ENCODE measurements at places on chromosomes 3 and 15.

- peak; percentile 86 for DNase-seq
Observed at GRCh38 chr15:80152180-80152895, 461 bp upstream of the FAH start.

- DNase-seq, result no peak
Observed at GRCh38 chr3:10047876-10048275, 21.6 kb downstream of the FANCD2 start.

- peak; percentile 71 for DNase-seq
Observed at GRCh38 chr3:9404680-9405079, 7.3 kb downstream of the SETD5 start.

- DNase-seq, result no peak
Observed at GRCh38 chr3:60469481-60469880, 781.8 kb downstream of the FHIT start.

DNA sequence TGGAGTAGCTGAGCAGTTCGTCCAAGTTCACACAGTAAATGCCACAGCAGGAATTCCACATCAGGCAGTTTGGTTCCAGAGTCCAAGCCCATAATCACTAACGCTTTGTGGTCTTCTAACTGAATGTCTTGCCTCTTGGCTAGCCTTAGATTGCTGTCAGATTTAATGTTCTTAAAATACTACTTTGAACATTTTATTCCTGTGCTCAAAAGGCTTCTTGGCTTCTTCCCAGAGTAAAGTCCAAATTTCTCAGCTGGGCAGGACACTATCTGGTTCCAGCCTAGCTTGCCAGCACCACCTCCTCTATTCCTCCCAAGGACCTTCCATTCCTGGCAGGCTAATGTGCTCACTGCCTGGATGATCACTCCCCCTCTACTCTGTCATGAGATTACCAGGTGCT lies 256.9 kb downstream of the SQOR start:
- DNase-seq, result no peak

GRCh38 chr3:18308096-18308650 lies 117.0 kb downstream of the SATB1 start:
- DNase-seq, result no peak

GRCh38 chr15:29924750-29925149 lies 102.5 kb upstream of the TJP1 start:
- no peak for DNase-seq

DNA sequence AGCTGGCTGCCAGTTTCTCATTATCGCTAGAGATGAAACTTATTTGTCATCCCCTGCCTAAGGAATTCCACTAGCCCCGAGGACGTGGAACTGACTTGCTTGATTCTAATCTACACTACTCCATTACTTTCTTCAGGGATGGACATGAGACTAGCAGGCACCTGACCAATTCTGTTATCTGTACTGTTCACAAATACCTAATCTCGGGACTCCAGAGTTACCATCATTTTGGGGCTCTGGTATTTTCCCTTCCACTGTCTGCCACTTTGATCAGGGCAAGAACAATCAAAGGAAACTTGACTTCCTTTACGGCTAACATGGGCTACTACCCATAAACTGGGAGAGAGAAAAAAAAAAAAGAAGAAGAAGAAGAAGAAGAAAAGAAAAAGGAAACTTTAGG lies 27.8 kb downstream of the BMF start:
- no peak for DNase-seq

GRCh38 chr15:49238342-49238741 lies 68.3 kb downstream of the GALK2 start:
- peak; percentile 6 for DNase-seq

DNA sequence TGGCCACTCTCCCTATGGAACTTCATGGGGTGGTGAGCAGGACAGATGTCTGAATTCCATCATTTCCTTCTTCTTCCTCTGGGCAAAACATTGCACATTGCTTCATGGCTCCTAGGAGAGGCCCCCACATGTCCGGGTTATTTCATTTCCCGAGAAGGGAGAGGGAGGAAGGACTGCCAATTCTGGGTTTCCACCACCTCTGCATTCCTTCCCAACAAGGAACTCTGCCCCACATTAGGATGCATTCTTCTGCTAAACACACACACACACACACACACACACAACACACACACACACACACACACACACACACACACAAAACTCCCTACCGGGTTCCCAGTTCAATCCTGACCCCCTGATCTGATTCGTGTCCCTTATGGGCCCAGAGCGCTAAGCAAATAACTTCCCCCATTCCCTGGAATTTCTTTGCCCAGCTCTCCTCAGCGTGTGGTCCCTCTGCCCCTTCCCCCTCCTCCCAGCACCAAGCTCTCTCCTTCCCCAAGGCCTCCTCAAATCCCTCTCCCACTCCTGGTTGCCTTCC lies 1.9 kb downstream of the RHO start:
- DNase-seq, result no peak

GRCh38 chr15:90002428-90002844 lies 1.3 kb downstream of the ZNF710 start:
- DNase-seq, result peak; percentile 54

DNA sequence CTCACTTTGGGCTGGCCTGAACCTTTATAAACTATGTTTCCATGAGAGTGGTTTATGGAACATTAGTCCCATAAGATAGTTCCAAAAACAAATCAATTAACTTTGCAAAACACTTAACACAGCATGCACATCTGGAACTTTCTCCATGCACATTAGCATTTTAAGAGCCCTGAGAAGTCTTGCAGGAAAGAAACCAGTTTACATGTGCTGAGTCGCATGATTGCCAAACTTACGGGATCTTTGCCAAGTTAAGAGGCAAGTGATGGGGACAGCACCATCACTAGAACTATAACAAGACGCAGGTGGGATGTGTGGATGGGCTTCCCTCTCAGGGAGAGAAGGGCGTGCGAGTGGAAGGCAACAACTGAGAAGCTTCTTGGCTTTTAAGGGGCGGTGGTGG lies 20.7 kb downstream of the ADAMTS9 start:
- DNase-seq, result no peak

DNA sequence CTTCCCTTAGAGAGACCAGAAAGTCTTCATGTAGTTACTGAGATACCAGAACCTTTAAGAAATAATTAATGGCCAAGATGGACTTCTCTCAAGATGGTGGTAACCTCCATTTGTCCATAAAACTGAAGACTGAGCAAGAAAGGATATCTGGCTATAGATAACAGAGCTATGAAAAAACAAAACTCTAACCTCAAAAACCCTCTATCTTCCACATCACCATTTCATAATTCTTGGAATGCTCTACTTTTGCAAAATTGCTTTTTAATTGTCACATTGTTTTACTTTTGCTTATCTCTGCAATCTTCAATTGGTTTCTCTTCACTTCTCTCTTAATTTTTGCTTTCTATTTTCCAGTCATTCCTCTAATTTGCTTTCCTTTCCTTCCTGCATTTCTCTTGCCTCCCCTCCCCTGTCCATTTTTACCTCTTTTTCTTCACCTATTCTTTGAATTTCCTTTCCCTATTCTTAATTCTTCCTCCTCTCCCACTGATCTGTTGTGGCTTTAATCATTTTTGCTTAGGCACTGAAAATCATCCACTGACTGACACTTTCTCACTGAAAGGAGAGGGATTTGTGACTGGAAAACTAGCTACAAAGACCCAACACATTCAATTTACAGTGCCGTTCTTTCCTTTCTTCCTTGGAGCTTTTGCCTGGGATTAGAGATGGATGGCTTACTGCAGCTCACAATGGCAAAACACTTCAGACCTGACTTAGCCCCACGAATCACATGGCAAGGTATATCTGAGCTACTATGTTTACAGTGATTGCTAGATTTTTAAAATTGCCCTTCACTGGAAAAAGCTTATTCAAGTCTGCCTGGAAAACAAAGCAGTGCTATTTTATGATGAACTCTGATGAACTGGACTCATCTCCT lies 242.8 kb downstream of the CHST2 start:
- DNase-seq, result no peak

DNA sequence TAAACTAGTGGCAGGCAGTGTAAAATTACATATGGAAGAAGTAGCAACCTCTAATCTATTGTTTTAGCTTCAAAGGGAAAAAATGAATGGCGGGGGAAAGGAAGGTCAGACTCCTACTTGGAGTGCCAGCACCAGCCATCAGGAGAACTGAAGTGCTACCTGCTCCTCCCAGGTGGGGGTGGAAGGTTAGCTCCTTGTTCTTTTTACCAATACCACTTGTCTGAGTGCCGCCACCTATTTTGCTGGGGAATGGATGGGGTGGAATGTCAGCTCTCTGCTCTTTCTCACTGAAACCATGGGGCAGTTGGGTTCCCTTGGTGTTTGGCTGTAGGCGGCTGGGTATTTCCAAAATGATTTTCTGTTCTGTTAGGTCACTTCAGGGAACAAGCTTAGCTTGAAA lies 428.7 kb upstream of the EPHA3 start:
- DNase-seq, result no peak

DNA sequence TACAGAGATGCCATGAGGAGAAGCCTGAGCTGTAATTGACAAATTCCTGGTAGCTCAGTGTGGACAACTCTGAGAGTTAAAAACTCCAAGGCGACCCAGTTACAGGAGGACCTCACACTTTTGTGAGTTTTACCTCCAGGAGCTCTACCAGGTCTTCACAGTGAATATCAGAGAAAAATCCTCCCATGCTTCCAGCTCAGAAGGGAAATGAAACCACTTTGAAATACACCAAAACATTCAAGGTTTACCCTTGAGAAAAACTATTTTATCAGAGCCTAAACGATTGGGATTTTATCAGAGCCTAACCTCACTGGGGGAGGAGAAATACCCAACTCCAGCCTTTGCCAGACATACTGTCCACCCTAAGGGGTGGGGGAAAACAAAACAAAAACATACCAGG lies 52.4 kb downstream of the MCCC1 start:
- no peak for DNase-seq

DNA sequence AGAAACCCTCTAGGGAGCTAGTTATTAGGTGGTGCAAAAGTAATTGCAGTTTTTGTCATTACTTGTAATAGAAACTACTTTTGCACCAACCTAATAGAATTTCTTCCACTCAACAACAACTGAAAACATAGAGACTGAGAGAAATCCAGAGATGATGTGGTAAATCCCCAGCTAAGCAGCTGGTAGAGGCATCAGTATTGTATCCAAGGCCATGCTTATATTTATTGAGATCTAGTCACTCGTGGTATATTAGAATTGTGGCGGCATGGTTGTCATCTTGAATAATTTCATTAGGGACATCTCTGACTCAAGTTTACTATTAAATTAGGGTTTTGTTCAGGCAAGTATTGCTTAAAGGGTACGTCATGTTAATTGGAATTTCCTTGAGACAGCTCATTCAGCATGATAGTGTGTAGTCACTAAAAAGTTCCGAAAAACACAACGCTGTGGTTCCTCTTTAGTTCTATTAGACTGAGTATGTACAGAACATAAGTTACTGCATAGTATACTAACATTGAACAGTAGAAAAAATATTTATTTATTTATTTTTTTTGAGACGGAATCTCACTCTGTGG lies 35.3 kb downstream of the PAK2 start:
- DNase-seq, result no peak

DNA sequence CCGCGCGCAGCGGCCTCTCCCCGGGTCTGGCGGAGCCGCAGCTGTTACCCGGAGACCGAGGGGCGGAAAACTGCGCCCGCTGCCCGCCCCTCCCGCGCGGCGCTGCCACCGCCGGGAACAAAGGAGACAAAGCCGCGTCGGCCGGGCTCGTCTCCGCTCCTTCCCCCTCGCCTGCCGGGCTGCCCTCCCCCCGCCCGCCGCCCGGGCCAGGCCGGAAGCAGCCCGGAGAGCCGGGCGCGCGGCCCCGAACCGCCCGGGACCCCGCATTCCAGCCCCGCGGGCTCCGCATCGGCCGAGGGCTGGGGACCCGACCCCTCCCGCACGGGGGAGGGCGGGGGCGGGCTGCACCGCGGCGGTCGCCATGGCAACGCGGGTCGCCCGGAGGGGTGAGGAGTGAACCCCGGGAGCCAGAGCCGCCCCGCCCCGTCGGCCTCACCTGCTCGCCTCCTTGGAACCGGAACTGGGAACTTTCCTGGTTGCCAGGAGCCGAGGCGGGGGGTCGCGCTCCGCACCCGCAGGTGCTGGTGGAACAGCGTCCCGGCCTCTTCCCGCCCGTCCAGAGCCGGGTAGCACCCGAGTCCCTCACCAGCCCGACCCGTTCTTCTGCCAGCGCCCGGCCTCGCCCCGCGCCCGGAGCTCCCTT lies 448 bp downstream of the PLXNB1 start:
- DNase-seq, result peak; percentile 93

DNA sequence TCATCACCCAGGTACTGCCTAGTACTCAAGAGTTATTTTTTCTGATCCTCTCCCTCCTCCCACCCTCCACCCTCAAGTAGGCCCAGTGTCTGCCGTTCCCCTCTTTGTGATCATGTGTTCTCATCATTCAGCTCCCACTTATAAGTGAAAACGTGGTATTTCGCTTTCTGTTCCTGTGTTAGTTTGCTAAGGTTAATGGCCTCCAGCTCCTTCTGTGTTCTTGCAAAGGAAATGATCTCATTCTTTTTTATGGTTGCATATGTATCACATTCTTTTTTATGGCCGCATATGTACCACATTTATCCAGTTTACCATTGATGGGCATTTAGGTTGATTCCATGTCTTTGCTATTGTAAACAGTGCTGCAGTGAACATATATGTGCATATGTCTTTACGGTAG lies 8.2 kb upstream of the GANC start:
- no peak for DNase-seq

- DNase-seq, result peak; percentile 9
Observed at GRCh38 chr3:52210550-52211046, 12.6 kb downstream of the ALAS1 start.

DNA sequence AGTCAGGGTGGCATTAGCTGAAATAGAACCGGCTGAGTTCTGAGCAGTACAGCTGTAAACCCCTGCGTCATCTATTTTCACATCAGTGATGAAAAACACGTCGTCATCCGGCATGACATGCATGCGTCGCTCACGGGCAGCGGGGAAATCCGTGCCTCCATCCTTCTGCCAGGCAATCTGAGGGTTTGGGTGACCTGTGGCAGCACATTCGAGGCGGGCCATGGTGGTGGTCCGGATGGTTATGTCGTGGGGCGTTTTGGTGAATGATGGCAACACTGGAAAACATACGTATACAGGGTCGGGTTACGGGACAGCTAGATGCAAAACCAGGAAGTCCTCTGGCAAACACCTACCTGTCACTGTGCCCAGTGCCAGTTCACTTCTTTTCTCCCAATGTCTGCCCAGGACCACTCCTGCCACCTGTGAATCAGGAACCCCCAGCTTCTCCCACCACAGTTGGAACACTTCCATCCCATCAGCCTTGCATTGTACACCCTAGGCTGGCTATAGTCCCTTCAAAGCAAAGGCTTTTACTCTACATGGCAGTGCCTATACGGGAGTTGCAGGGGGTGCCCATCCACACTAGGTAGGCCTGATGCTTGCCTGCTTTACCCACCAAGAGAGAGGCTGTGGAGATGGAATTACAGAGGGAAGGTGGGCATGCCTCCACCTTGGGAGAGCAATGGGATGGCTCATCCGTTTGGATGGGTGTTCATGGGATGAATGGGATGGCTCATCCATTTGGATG lies 116.7 kb downstream of the LRIG1 start:
- DNase-seq, result no peak

- no peak for DNase-seq
Observed at GRCh38 chr3:86937306-86937791, 53.6 kb downstream of the VGLL3 start.

Measured in NCI-H69 (cell line).